ENCODE measurements at places on chromosomes 5 and 9. TPM values are rescaled to one million over a fixed set of nuclear protein-coding genes. Genes with fewer than 3 reads are reported as not detected.

- DNase-seq = no peak
These were observed 382.4 kb downstream of the MAT2B start for GRCh38 chr5:163887854-163888253.

The LCN12 gene
- not detected for total RNA-seq

- no peak for DNase-seq
These were observed 470.7 kb downstream of the CDK5RAP2 start for GRCh38 chr9:120109242-120109641.

The MPDZ gene
- 14.2 TPM for total RNA-seq

- DNase-seq = no peak
These were observed 65.0 kb upstream of the IER5L start for GRCh38 chr9:129242971-129243561.

The FBXW11 gene
- total RNA-seq = 56.3 TPM

The ZNF618 gene
- total RNA-seq = 4.9 TPM

DNA sequence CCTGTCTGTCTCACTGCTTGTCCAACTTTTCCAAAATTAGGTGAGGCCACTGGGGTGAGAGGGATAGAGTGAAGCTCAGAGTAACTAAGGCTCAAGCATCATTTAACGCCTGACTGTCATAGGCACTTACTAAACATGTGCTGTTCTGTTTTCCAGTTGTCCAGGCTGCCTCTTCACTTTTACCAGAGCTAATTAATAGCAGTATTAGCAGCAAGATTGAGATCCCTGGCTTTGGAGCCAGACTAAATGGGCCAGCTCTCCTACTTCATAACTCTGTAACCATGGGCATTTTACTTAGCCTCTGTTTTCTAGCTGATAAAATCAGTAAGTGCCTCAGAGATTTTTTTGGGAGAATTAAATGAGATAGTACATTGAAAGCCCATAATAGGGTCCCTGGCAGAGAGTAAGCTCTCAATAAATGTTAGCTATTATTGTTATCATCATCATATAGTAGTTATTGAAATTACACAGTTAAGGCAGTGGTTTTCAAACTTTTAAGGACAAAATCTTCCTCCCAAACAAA lies 146.2 kb upstream of the LHFPL2 start:
- no peak for DNase-seq

DNA sequence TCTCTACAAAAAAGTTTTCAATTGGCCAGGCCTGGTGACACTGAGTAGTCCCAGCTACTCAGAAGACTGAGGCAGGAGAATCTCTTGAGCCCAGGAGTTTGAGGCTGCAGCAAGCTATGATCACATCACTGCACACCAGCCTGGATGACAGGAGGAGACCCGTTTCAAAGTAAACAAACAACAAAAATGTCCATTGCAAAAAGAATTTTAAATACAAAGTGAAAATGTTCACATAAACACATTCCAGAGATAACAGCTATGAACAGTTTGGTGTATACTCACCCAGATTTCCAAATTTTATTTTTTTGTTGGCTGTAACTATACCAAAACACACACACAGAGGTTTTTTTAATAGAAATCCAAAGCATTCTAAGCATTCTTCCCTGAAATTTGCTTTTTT lies 39.8 kb downstream of the ADRA1B start:
- DNase-seq = no peak
